Dermis blood vessel endothelial cell (primary cell): ENCODE measurements at places on chromosomes 3 and 15.

DNA sequence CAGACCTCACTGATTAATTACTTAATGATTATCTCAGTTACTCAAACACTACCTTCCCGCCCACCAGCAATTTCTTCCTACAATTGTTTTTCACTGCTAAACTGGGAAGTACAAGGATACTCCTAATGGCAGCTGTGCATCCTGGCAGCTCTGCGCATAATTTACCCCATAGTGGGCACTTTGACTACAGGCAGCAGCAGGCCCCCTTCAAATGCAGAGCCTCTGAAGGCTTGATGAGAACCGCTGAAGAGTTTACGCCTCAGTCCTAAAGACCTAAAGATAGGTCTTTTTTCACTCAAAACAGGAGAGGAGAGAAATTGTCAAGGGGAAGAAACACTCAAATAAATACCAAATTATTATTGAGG lies 10.7 kb downstream of the CCDC32 start:
- DNase-seq, result peak; percentile 43

DNA sequence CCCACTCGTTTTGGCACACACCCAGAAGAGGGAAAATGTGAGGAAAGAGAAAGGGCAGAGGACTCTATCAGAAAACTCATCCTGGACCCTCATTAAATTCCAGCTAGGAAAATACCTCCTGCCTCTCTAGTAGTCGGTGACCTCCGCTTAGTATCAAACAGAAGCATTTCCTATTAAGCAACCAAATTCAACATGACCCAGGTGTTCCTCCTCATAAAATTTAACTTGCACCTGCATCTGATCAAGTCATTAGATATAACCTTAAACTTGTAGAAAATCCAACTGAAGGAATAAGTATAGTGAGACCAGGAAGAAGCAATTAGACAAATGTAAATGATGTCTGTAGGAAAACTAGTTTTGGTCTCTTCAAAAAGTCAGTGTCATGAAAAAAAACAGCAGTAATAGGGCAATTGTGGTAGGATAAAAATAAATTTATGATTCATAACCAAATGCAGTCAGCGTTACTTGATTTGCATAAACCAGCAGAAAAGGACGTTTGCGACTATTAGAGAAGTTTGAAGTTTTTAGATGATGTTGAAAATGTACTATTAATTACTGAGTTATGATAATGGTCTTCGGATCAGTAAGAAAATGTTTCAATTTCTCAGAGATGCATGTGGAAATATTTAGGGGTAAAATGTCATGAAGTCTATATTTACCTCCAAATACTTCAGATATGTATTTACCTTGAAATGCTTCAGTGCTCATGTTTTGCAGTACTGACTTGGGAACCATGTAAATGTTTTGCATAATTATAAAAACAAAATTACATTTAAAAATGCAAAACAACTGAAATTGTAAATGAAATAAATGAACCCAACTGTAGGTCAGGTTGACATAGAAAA lies 44.6 kb downstream of the LDHAL6B start:
- DNase-seq, result no peak

DNA sequence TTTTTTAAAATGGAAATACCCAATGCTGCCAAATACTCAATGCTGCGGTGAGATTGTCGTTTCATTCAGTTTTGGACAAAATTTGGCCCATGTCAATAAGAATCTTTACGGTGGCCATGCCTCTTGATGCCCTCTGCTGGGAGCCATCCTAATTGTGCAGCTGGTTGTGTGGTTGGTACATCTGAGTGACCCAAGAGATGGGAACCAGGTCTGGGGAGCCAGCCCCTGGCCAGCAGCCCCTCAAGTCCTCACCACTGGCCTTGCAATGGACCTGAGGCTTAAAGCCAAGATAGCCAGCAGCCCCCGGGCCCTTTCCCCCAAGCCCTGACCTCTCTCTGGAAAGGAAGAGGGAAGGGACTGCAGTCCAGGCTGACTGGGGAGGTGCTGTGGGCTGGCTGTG lies 36.4 kb upstream of the ESYT3 start:
- peak; percentile 18 for DNase-seq

DNA sequence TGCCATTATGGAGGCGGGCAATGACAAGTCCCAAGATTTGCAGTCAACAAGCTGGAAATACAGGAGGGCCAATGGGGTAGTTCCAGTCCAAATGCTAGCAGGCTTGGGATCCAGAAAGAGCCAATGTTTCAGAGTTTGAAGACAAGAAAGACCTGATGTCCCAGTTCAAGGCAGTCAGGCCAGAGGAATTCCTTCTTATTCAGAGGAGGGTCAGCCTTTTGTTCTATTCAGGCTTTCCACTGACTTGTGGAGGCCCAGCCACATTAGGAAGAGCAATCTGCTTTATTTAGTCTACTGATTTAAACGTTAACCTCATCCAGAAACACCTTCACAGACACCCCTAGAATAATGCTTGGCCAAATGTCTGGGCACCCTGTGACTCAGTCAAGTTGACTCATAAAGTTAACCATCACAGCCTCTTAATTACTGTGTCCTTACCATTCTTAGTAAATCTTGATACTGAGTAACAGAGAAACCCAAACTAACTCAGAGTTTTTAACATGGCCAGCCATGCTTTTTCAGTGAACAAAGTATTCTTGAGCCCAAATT lies 50.9 kb upstream of the NPHP3 start:
- no peak for DNase-seq

GRCh38 chr15:39442898-39443297 lies 138.0 kb upstream of the THBS1 start:
- no peak for DNase-seq

GRCh38 chr3:46293035-46293724 lies 50.9 kb downstream of the CCR3 start:
- no peak for DNase-seq
